AG10803 (cell line): ENCODE measurements at places on chromosomes 11 and 22.

GRCh38 chr11:84215672-84216071, 929.5 kb upstream of the CCDC90B start:
- DNase-seq = peak; percentile 2

DNA sequence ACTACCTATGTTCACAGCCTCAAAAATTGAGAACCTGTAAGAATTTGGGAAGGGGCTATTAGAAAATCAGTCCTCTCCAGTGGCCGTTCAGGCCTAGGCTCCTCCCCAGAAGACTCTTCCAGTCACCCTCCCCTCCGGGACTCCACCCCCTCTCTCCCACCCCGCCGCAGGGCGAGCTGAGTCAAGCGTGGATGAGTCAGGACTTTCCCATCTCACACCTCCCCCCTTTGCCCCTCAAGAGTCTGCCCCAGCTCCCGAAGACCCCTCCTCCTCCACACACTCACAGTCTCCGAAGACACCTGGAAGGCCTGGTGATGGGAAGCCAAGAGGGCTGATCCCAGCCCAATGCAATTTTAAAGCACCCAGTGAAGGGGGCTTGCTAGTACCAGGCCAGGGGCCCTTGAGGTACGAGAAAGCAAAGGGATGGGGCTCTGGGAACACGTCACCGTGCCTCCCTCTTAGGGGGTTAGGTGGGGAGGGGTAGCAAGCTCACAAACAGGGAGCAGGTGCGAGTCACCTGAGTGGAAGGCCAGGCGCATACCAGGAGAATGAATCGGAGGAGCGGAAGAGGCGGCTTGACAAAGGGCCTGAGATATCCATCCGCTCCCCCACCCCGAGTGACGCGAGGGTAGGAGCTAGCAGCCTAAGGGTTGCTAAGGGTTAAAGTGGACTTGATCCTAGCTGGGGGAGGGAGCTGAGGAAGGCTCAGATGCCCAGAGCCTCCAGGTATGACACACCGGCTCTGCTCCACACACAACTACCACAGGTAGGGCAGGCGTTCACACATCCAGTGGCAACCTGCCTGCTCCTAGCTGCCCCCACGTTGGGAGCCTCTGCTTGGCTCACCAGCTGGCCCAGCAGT, 13.6 kb downstream of the BCL9L start:
- peak; percentile 85 for DNase-seq

- peak; percentile 43 for DNase-seq
Observed at GRCh38 chr11:11786771-11787170, 55.0 kb upstream of the USP47 start.

DNA sequence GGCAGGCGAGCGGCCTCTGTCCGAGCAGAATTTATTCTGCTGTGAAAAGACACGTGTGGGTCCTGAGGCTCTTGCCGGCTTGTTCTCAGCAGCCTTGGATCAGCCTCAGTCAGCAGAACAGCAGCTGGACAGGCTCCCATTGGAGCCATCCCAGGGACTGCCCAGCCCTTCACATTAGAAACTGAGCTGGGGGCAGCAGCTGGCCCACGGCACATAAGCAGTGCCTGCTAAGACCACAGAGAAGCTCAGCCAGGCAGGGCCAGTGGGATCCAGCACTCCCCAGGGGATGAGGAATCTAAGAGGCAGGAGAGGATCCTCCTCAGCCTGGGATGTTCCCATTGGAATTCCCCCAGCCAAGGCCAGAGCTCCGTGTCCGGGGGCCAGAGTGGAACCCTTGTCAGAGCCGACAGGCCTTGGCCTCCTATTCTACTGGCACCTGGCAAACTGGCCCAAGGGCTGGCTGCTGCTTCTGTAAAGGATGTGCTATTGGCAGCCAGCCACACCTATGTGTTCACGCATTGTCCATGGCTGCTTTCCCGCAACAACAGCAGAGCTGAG, 18.2 kb downstream of the RTN4R start:
- DNase-seq = peak; percentile 50

- no peak for DNase-seq
Observed at GRCh38 chr11:74468058-74468457, 709 bp upstream of the KCNE3 start.
